ENCODE measurements at places on chromosomes 4 and X. TPM values are rescaled to one million over a fixed set of nuclear protein-coding genes. Genes with fewer than 3 reads are reported as not detected.

- no peaks in the 10 kb centered on the region for H3K27me3 ChIP-seq
- H3K4me1 ChIP-seq, result no peaks in the 10 kb centered on the region
Measured at GRCh38 chr4:17013382-17014006, 115.0 kb upstream of the LDB2 start.

DNA sequence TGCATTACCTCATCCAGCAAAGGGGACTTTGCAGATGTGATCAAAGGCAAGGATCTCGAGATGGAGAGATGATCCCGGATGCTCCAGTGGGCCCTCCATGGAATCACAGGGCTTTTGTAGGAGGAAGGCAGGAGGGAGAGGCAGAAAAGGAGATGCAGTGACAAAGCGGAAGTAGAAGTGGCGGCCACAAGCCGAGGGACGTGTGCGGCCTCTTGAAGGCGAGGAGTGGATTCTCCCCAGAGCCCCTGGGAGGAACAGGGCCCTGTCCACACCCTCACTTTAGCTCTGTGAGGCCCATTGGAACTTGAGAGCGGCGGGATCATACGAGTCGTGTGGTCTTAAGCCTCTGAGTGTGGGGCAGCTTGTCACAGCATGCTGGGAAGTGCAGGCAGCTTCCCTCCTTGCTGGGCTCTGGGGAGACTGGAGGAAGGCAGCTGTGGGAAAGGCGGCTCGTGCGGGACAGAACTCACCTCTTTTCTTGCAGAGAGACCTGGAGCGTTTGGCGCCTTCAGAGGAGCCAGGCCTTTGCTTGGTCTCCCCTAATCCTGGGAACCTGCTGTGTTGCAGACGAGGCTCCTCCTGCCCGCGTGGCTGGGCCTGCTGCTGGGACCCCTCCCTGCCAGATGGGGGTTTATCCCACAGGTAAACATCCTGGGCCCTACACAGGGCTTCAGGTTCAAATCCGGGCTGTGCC, 10.2 kb downstream of the SH3TC1 start:
- H3K27ac ChIP-seq, result no peak overlapping the region
- no peak overlapping the region for H3K4me3 ChIP-seq
- H3K27me3 ChIP-seq, result no peaks in the 10 kb centered on the region
- no peak for DNase-seq
- H3K36me3 ChIP-seq, result no peaks in the 10 kb centered on the region

DNA sequence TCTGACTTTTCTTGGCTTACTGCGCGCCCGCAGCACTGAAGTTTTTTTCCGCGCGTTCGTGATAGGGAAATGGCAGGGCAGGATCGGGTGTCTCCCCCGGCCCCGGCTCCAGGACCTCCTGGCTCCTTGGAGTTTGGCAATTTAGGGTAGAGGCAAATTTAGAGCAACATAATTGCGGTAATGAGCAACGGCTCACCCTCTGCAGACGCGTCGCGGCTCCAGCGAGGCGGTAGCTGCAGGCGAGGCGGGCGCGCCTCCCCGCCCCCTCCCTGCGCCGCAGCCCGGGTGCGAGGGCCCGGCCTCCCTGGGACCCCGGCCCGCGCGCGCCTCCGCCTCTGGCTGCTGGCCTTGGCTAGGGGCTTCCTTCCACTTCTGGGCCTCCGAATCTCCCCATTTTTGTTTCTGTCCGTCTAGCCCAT, 6.2 kb downstream of the MSX1 start:
- DNase-seq, result no peak
- H3K4me1 ChIP-seq, result no peaks in the 10 kb centered on the region
- peaks cover 77% of the 10 kb centered on the region for H3K27me3 ChIP-seq

- H3K27ac ChIP-seq, result no peak overlapping the region
Measured at GRCh38 chr4:70877556-70877955, 24.6 kb upstream of the MOB1B start.

- H3K36me3 ChIP-seq, result no peaks in the 10 kb centered on the region
- DNase-seq, result no peak
- no peaks in the 10 kb centered on the region for H3K4me1 ChIP-seq
- H3K27ac ChIP-seq, result no peak overlapping the region
- H3K27me3 ChIP-seq, result no peaks in the 10 kb centered on the region
Measured at GRCh38 chr4:28073860-28074555, 1213.4 kb downstream of the STIM2 start.

GRCh38 chr4:70892086-70892769, 9.9 kb upstream of the MOB1B start:
- H3K27ac ChIP-seq, result no peak overlapping the region
- H3K36me3 ChIP-seq, result no peaks in the 10 kb centered on the region
- no peak overlapping the region for H3K4me3 ChIP-seq
- peaks cover 3% of the 10 kb centered on the region for H3K27me3 ChIP-seq

DNA sequence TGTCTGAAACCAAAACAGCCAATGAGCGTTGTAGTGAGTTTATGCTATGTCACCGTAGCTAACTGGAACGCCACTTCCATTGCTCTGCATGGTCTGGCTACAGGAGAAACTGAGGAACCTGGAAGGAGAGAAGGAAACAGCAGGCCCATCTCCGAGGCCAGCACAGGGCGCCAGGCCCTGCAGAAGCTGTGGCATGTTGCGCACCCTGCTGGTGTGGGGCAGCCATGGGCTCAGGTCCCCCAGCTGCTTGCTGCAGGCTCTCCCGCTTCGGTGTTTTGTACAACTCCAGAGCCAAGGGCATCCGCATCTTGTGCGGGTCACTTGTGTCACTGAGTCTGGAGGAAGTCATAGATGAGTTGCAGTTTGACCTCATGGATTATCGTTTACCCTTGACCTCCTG, 89.2 kb downstream of the AFAP1 start:
- no peak for DNase-seq
- H3K27ac ChIP-seq, result no peak overlapping the region
- no peak overlapping the region for H3K4me3 ChIP-seq
- no peaks in the 10 kb centered on the region for H3K27me3 ChIP-seq
- H3K36me3 ChIP-seq, result peaks cover 62% of the 10 kb centered on the region

The PCDH7 gene
- total RNA-seq, result not detected
